Activated naive CD4-positive, alpha-beta T cell treated with anti-CD3 and anti-CD28 coated beads, Interleukin-2, amount 10 ng/mL, durations not matched to agents 7 days and 5 days (primary cell): ENCODE measurements at places on chromosomes 1 and 21.

GRCh38 chr1:215544566-215544965, 22.5 kb upstream of the KCTD3 start:
- DNase-seq, result no peak

GRCh38 chr1:158119976-158120653, 60.6 kb upstream of the CD1D start:
- no peak for DNase-seq

GRCh38 chr1:46543382-46543760, 8.1 kb downstream of the KNCN start:
- DNase-seq, result no peak

DNA sequence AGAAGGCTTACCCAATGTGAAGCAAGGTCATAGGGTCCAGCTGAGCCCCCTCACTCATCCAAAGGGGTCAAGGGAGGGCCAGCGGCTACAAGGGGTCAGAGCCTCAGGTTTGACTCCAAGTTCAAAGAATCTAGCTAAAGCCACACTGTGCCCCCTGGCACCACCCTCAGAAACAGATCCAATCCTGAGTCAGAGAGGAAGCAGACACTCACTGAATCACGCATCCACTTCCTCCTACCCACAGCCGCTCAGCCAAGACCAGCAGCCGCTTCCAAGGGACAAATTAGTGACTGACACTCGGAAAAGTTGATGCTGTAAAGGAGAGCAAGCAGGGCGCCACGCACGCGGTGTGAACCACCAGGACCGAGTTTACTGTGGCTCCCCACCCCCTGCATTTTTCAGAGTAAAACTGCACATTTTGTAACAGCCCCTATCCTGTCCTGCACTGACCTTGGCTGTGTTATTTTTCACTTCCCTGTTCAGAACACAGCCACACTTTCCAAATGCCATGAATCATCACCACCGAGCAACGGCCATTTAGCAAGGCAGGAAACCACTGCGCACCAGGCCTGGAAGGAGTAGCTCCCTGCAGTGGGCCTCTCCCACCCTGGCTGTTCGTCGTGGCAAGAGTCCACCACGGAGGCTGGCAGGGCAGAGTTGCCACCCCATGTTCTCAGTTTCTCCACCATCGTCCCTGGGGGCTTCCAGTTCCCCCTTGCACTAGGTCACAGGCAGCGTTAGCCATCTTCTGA, 147.8 kb downstream of the TOMM20 start:
- DNase-seq, result peak; percentile 69

- DNase-seq, result peak; percentile 72
Observed at GRCh38 chr21:42818328-42818749, 61.0 kb downstream of the WDR4 start.

- DNase-seq, result no peak
Observed at GRCh38 chr1:155968670-155969069, 9.7 kb downstream of the ARHGEF2 start.

GRCh38 chr1:179599623-179600249, 8.1 kb downstream of the TDRD5 start:
- DNase-seq, result no peak

DNA sequence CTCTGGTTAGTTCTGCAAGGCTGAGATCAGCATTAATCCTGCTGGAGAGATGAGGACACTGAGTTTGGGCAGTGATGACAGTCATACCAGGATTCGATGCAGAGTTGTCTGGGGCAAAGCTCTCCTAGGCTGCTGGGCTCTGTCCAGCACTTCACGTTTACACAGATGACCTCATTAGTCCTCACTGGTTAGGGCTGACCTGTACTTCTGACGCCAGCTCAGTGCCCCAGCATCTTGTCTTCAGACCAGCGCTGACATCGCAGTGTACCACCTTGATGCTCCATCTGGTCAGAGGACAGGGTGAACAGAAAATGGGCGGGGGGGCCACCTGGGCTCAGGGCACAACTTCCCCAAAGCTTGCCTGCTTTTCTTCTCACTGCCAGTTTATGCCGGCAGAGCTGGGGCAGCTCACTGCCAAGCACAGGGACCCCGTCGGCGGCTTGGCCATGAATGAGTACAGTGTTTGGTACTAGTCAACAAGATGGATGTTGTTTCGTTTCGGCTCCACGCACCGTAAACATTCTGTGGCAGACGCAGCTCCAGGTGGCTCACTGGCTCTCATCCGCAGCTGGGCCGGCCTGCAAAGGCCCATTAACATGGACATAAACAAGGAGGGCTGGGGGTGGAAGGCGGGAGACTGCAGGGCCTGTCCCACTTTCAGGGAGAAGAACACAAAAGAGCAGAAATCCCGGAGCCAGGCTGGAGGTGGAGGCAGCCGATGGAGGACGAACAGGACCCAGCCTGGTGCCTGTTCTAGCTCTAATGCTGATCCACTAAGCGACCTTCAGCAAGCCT, 118.7 kb downstream of the GLIS1 start:
- peak; percentile 3 for DNase-seq

DNA sequence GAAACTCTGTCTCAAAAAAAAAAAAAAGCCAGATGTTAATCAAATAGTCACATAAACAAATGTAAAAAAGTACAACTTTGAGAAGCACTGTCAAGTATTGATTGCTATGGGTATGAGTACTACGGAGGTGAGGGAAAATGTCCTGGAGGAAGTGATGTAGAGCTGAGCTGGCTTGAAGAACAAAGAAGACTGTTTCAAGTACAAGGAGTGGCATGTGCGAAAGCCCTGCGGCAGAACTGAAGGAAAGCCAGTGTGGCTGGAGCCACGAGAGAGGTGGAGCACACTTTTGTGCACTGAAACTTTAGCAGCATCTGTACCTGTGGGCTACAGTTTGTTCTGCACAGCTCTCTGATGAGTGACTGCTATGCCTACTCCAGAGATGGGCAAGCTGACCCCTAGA, 5.4 kb upstream of the RPS6KA1 start:
- DNase-seq, result no peak

- no peak for DNase-seq
Observed at GRCh38 chr1:32958827-32959226, 5.8 kb downstream of the RNF19B start.

DNA sequence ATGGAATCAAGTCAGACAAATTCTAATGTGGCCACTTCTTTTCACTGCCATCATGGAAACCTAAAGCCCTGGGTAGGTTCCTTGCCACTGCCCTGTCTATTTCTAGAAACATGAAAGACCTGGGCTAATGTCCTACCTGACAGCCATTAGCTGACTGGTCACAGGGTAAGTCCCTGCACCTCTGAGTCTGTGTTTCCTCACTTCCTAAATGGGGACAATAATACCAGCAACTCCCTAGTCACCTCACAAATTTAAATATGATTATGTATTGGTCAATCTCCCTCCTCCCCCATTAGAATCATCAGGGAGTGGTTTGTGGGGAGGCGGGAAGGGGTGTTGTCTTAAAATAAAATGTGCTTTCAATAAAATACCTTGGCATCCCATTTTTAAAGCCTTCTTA, 2.2 kb downstream of the CREG1 start:
- DNase-seq, result no peak

GRCh38 chr21:34229353-34229752, 134.5 kb upstream of the KCNE2 start:
- DNase-seq, result no peak

- no peak for DNase-seq
Observed at GRCh38 chr1:184753117-184753516, 1.5 kb downstream of the EDEM3 start.

DNA sequence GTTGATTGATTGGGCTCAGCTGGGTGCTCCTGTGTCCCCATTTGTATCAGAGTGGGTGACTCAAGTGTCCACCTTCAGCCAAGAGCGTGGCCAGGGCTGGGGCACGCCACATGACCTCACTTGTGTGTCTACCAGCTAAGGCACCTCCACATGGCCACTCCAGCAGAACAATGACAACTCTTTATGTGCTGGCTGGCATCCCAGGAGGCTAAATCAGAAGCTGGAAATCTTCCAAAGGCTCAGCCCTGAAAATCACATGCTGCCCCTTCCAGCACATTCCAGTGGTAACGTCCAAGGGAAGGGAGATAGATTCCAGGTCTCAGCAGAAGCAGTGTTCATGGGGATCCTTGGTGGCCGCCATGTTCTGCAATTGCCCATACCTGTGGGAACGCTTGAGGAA, 585.5 kb downstream of the AJAP1 start:
- DNase-seq, result no peak

GRCh38 chr1:5876094-5876650, 116.1 kb downstream of the NPHP4 start:
- DNase-seq, result no peak

GRCh38 chr1:1891349-1892078, 627 bp upstream of the GNB1 start:
- peak; percentile 75 for DNase-seq

GRCh38 chr1:168031198-168031597, 94.3 kb upstream of the MPC2 start:
- no peak for DNase-seq

- DNase-seq, result no peak
Observed at GRCh38 chr1:46364612-46365011, 24.0 kb downstream of the NSUN4 start.

DNA sequence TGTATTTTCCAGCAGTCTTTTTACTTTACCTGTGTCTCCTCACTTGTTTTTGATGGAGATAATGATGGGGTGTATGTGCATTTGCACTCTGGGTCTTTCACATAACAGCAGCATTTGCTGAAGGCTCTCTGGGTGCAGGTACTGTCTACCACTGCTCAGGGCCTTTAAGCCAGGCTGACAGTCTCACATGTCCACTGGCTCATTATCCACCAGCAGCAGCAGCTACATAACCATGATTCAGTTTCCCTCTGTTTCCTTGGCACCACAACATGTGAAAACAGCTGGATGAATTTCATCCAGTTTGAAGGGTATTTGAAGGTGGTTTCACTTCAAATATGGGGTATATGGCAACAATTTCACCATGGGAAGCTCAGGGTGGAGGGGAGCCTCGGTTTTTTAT, 41.2 kb upstream of the ROR1 start:
- no peak for DNase-seq

GRCh38 chr1:229264487-229264886, 6.4 kb upstream of the RAB4A start:
- no peak for DNase-seq

- DNase-seq, result peak; percentile 55
Observed at GRCh38 chr1:112674986-112675727, 698 bp downstream of the MOV10 start.

DNA sequence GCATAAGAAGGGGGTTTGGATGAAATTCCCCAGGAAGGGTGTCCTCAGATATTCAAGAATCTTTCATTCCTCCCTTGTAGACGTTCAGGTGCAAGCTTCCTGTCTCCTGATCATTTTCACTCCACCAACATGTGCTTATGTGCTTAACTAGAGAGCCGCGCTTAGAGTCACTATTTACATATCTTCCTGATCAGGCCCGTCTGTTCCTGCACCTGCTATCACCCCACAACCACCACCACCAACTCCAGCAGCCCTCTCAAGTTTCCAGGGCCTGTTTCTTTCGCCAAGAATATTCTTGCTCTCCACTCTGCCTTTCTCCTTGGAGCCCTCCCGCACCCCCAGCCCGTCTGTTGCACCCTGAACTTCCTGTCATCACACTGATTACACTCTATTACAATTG, 113.4 kb downstream of the SPSB1 start:
- DNase-seq, result no peak

DNA sequence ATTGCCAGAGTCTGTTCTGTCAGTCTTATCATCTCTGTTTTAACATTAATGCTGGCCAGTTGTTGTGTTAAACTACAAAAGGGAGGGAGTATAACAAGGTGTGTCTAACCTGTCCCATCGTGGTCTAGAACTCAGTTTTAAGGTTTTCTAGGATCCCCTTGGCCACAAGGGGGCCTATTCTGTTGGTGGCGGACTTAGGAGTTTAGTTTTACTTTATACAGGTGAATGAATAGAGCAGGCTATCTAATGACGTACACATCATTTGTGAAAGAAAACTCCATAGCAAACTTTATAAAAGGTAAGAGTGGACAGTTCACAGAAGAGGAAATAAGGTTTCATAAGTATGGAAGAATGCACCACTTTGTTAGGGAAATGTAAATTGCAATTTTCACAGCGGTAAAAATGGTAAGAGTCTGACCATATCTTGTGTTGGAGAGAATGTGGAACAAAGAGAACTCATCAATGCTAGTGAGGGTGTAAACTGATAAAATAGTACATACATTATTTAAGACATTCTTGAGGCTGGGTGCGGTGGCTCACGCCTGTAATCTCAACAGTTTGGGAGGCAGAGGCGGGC, 2.5 kb upstream of the ATF6 start:
- peak; percentile 64 for DNase-seq

DNA sequence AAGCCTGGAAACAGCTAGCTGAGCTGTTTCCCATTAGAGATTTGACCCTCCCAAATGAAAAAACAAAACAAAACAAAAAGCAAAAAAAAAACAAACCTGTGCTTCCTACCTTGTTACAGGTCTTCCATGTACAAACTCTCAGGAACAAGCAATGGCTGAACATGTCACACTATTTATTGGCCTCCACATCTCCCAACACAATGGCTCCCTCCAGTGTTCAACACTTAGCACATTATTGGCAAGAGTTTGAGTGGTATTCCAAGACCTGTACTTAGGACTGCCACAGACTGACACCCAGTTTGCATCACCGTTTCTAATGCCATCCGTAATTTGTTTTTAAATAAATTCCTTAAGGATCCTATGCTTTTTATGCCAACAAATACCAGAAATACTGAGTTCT, 195.0 kb upstream of the OLFM3 start:
- no peak for DNase-seq

DNA sequence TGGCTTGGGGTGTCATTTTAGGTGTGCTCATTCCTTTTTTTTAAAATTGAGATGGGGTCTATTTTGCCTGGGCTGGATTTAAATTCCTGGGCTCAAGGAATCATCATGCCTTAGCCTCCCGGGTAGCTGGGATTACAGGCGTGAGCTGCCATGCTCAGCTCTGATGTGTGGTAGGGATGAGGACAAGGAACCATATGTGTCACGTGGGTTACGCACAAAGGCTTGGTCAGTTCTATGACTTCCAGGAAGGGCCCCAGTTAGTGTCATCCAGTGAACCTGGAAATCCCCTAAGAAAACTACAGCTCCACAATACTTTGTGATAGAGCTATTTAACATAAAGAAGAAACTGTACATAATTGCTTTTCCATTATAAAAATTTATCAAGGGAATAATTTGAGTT, 6.7 kb upstream of the METTL25B start:
- DNase-seq, result no peak

DNA sequence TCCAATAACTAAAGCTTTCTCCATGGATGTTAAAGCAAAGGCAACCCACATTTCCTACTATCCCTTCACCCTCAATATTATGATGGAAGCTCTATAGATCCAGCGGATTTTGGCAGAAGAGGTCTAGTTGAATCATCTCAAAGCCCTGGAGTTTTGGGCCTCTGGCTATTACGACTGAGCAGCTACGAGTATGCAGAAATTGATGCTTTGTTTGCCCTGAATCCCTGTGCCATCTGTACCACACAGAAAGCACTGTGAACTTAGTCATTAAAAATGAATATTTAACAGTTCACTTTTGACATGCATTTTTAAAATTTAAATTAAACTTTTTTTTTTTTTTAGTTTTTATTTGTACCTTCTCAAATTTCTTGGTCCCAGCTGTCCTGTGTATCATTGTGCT, 705.4 kb upstream of the PTBP2 start:
- no peak for DNase-seq
